Mesenchymal stem cell (in vitro differentiated cells and primary cell): ENCODE measurements at places on chromosomes 5 and 9.

DNA sequence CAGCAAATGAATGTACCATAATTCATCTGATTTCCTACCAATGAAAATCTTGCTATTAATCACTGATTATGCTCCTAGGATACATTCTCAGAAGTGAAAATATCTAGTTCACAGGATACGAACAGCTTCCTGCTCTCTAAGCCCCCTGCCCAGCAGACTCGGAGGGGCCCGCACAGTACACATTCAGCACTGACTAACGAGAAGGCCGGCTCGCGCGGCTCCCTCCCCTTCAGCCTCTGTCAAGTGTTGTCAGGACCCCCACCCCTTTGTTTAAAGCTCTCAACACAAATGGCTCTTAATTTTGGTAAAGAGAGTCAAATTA lies 82.0 kb downstream of the PRRT1B start:
- no peak for DNase-seq

DNA sequence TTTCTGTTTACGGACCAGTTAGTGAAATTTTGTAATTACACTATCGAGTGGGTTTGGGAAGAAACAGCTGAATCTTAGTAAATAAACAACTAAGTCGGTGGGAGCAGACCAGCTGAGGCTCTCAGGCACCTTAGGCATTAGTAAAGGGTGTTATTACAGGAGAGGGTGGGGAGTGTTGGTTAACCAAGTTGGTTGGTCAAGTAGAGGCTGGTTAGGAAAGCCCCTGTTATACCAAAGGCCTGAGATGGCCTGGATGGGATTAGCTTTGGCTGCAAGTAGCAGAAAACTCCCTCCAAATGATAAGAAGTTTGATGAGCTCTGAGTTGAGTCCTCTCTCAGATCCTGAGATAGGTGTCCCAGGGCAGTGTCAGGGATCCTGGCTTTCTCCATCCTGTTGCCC lies 81.3 kb downstream of the PPARGC1B start:
- DNase-seq, result no peak

DNA sequence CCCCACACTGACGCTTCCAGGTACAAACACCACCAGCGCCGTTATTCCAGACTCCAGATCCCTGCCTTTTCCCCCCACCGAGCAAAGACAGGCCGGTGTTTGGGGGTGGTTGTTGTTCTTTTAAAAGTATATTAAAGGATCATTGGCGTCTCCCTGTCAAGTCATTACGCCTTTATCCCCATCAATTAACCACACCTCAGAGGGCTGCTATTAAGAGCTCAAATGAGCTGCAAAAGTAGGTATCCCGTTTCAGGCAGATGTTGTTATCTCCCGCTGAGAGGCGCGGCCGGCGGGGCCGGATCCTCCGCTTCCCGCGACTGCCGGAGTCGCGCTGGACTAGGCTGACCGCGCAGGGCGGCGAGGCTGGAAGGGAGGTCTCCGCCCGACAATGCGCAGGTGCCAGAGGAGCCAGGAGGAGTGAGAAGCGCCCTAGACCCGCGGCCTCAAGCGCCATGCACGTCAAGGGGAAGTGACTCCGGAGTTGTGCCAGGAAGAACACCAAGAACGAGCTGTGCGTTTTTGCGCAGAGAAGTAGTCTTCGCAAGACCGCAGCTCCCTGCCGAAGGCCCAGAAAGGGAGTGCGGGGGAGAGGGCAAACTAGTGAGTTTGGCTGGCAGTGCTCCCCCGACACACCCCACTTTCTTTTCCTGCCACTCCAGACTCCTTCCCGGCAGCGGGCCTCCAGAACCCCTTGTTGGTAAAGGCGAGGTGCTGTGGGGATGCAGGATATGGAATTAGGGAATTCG lies 8.2 kb downstream of the NR2F1-AS1 start:
- peak; percentile 75 for DNase-seq

GRCh38 chr9:98903961-98904411 lies 39.7 kb upstream of the COL15A1 start:
- DNase-seq, result no peak

GRCh38 chr5:158797498-158797845 lies 302.2 kb downstream of the EBF1 start:
- no peak for DNase-seq

DNA sequence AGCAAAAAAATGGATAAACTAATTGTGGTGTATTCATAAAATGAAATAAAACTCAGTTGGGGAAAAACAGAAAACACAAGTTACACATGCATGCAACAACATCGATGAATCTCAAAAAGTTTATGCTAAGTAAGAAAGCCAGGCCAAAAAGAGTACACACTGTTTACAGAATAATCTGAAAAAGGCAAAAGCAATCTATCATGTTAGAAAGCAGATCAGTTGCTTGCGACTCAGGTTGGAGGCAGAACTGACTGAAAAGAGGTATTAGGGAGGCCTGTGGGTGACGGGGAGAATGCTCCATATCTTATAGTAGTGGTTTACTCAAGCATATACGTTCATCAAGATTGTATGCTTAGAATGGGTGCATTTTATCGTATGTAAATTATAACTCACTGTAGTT lies 119.2 kb downstream of the ARRDC3 start:
- no peak for DNase-seq

- no peak for DNase-seq
Observed at GRCh38 chr5:132354381-132355139, 14.9 kb upstream of the SLC22A5 start.

DNA sequence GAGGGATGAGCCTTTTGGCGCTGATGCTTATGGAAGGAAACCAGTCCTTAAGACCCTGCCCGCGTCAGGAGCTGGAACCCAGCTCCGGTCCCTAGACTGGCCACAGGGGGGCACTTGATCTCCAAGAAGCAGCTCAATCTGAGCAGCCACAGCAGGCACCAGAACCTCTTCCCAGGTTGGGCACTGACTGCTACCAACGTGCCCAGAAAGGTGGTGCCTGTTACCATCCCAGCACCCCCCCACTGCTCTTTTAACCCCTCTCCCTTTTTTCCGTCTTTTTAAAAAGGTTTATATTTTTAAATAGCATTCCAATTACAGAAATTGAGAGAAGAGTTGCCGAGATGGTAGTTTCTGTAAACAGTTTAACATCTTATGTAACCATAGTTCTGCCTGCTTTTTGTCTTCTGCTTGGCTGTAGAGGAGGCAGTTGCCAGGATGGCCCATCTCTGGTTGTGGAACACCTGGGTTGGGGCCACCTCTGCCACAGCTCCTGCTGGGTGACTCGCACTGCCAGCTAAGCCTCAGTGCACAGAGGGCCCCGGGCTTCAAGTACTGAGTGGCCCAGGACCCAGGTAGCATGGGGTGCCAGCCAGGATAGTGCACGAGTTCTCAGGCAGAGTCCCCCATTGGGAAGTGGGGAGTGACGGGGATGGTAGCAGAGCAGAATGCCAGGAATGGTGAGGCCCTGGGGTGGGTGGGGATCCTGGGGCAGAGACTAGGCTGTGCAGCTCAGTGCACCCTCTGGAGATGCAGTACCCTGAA lies 62.8 kb downstream of the PFDN1 start:
- peak; percentile 72 for DNase-seq

- no peak for DNase-seq
Observed at GRCh38 chr9:93112864-93113389, 16.9 kb downstream of the CARD19 start.

GRCh38 chr9:134267881-134268724 lies 58.2 kb upstream of the RXRA start:
- no peak for DNase-seq

DNA sequence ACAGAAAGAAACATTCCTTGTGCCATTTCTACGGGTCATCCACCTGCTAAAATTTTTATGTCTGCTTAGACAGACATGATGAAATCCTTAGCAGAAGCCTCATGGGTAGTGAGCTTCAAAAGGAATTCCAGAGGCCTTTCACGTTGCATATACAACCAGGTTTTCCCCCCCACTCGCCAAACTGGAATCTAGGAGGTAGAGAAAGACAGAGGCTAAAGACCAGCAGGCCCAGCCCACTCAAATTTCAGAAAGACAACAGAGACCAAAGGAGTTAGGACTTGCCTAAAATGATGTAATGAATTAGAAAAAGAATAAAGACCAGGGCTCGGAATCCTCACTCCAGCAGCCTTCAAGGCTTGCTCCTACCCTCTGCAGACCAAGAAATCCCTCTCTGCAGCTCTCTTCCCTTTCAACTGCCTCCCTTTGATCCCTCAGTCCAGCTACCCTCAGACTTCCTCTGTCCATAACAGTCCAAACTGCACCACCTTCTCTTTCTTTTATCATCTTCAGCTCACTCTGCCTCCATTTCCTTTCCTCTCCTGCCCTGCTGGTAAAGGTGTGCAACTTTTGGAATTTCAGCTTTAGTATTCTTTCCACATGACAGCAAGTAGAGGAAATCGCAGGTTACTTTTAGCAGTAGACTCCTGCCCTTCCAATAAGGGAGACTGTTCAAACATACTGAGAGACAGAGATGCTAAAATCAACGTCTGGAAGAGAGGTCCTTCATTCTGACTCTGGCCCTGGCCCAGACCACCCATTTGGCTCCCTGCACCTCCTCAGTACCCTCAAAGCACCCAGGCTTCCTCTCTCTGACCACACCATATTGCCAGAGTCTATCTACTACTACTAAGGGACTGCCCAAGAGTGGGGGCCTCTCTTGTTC lies 8.9 kb downstream of the B4GALT1 start:
- DNase-seq, result no peak

DNA sequence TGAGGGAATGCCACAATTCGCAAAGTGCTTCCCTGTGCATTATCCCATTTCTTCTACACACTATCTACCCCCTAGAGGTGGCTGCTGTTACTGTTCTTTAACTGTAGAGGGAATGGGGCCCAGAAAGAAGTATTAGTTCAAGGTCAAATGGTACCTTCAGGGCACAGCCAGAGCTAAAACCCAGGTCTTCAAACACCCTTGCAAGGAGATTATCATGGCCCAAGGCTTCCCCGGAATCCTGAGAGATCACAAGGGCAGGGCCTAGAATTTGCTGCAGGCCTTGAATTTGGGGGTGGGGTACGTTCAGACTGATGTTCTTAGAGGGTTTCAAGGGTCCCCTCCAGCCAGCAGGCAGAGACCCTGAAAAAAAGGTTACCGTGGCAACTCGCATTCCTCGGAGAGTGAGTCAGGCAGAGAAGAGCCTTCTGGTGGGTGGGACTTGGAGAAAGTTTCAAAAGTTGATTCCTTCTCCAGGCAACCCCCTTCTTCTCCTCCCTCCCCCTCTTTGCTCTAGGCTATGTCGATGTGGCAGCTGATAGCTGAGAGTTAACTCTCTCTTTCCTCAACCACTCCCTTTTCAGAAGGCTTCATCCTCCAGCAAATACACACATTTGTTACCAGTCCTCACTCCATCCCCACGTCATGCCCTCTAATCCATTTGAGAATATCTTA lies 1.9 kb downstream of the SPARC start:
- DNase-seq, result peak; percentile 99
